ENCODE measurements at places on chromosomes 16 and 17.

DNA sequence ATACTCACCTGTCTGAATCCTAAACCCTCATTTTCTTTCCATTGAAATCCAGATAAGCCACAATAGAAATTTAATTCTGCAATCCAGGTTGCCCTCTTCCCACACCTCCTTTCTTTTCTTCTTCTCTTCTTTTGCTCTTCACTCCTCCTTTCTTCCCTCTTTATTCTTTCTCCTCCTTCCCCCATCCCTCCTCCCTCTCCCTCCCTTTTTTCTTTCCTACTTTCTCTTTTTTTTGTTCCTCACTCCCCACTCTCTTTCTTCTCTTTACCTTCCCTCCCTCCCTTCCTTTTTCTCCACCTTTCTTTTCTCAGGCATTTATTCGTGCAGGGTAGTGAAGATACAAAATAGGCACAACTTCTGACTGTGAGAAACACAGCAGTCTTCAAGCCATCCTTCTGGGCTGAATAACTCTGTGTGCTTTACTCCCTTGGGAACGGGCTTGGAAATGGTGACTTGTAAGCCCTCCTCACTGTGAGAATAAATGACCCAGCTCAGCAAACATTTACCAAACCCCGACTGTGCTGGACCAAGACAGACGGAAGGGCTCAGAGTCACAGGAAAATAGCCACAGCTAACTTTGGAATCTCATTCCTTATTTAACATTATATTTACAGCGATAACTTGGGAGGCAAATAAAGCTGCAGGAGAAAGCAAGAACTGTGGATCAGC is 140.8 kb downstream of the HAPSTR1 start:
- DNase-seq = no peak

DNA sequence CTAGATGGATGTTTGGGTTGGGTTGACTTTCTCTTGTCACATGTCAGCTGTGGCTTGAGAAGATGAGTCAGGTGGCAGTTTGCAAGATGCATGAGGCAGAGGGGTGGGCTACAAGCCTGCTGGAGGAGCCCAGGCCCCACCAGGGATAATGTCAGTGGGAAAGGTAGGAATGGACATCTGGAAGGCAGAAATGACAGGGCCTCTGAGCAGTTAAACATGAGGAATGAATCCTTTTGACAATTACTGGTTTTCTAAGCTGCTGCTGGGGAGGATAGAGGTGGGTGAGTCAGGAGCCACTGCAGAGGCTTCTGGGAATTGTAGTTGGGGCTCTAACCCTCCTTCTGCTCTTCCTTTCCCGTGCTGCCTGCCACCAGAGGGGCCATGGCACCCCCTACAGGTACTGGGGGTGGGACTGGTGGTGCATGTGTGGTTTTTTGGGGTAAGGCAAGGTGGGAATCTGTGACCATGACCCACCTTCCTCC is 15.7 kb downstream of the SLC52A1 start:
- no peak for DNase-seq

DNA sequence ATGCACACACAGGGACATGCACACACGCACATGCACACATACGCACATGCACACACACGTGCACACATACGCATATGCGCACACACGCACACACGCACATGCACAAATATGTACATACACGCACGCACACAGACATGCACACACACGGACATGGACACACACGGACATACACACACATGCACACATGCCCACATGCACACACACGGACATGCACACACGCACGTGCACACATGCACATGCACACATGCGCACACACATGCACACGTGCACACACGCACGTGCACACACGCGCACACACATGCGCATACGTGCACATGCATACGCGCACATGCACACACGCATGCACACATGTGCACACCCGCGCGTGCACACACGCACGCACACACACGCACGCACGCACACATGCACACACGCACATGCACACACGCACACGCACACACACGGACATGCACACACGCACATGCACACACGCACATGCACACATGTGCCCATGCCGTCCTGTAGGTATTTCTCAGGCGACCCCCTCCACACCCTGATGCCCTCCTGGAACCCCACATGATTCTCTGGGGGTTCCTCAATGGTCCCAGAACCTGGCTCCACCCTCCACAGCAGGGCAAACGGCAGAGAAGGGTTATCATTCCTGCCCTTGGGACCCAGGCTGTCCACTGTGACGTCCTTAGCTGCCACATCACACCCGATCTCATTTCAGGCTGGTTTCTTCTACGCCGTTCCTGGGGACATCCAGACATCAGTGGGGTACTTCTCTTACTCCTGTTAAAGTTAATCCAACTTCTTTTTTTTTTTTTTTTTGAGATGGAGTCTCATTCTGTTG is 9.6 kb upstream of the RBFOX3 start:
- no peak for DNase-seq

DNA sequence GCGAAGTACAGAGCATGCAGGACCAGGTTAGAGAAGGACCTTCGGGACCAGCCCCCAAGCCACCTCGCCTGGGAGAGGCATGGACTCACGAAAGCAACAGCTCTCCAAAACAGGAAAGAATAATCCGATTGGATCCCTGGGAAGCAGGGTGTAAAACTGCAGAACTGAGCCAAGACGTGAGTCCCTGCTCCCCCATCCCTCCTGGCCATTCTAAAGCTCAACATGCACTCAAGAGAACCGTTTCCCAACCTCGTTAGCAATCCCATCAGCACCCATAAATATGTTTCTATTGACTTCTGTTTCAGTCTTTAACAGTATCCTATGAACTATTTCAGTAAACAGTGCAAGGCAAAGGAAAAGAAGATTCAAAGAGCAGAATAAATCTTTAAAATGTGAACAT is 167.0 kb downstream of the COPRS start:
- no peak for DNase-seq

DNA sequence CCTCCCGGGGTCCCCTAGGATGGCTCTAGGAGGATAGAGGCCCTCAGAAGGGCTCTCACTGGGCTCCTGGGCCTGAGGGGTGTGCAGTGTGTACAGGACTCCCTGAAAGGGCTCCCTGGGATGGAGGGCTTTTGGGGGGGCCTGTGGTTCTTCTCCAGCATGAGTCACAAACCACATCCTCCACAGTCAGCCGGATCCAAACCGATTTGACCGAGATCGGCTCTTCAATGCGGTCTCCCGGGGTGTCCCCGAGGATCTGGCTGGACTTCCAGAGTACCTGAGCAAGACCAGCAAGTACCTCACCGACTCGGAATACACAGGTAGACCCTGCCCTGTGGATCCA is 4.5 kb downstream of the TRPV2 start:
- no peak for DNase-seq

DNA sequence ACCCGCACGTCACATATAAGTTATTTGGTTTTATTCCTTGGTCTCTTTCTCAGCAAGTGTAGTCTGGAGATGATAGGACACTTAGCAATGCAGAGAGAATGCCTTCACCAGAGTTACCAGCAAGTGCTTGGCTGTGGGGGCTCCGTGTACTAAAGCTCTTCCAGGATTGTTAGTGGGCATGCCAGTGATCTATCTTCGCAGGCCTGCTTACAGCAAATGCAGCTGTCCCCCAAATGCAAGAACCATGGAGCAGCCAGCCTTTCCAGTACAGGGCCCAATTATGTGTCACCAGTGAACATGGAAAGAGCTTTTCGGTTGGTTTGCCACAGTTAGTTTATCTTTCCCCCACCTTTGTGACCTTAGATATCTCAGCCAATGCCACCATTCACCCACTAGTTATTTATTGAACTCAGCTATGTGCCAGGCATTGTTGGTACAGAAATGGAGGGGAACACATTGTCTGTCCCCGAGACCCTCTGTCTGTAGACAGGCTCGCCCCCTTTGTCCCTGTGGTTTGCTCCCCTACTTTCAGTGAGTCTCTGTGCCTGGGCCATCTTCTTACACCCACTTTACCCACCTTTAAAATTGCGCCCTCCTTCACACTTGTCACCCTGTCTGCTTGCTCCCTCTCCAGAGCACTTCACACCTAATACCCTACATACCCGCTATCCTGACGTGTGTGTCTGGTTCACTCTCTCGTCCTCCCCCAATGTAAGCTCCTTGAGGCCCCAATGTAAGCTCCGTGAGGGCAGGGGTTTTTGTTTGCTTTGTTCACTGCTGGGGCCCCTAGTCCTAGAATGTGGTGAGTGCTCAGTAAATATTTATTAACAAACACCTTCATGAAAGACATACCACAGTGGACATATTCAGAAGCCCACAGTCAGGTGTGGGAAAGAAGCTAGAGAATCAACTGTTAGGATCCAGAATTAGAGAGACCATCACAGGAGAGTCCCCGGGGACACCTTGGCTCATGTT is 13.3 kb downstream of the USP10 start:
- DNase-seq = no peak

DNA sequence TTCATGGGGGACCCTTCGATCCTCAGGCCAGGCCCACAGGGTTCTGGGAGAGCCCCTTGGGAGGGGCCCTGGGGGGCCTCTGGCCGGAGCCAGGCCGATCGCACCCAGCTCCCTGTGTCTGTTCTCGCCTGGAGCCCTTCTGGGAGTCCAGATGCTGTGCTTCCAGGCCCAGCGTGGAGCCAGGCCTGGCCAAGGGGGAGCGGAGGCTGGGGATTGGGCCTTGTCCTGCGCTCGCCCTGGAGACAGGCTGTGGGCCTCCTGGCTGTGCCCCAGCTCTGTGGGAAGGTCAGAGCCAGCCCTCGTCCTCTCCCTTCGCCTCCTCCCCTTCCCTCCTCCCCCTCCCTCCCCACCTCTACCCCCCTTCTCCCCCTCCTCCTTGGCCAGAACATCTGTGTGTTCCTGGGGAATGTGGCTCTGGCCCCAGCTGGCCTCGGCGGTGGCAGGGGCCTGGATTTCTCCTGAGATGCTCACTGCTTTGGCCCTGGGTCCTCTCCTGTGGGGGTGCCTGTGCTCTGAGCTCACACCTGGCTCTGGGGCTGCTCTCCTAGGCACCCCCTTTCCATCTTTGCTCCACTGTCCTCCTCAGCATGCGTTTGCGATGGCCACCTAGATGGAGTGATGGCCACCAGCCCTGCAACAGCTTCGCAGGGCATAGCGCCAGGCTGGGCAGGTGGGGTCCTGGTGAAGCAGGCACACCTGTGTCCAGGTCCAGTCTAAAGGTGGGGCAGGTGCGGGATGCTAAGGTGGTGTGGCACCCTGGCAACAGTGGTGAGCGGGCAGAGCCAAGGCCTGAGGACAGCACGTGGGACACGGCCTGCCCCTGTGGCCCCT is 90.6 kb upstream of the CIBAR2 start:
- no peak for DNase-seq

DNA sequence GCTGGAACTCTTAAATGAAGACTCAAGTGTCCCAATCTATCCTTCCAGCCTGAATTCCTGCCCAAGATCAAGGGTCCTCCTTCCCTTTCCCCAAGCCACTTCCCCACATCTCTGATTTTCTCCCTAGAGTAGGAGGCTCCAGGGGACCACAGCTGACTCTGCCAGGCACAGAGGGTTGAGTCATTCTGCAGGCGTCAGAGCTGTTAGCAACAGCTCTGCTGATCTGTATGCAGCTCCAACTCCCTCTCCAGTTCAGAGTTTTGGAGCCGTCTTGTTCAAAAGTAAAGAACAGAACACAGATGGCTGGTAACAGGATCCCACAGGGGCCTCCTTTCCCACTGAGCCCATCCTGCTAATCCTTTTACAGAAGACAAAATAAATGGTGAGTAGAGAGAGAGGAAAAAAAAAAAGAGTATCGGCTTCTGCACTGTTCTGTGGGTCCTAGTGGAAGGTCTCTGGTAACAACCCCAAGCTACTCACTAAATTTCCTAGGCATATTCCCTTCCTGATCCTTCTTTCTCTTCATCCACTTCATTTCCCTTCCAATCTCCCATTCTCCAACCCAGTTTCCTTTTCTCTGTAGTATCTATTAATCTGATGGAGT is 13.4 kb upstream of the TAOK1 start:
- no peak for DNase-seq

Data from Panc1 (cell line).